ENCODE measurements at places on chromosomes 11 and 22.

- DNase-seq = no peak
These were observed 109.4 kb upstream of the OR4B1 start for GRCh38 chr11:48107188-48107704.

GRCh38 chr11:30758012-30758411 lies 171.9 kb upstream of the MPPED2 start:
- no peak for DNase-seq

GRCh38 chr11:122422682-122423081 lies 232.8 kb upstream of the UBASH3B start:
- no peak for DNase-seq

DNA sequence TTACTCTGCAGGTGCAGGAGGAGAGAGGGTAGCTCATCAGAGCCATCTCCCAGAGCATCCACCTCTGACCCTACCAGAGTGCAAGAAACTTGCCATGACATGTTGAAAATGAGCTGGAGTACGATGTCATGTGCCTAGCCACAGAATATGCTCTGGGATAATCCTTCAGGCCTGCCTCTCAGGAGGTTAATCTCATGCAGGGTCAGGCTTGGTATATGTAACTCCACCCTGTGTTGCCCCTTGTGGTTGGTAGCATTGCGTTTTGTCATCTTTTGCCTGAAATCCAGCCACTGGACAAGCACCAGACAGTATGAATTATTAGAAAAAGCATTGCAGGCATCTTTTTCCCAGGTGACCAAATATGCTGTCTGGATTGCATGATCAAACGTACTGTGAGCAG lies 36.2 kb downstream of the CNTF start:
- no peak for DNase-seq

GRCh38 chr11:67006029-67006884 lies 16.7 kb upstream of the SYT12 start:
- peak; percentile 61 for DNase-seq

DNA sequence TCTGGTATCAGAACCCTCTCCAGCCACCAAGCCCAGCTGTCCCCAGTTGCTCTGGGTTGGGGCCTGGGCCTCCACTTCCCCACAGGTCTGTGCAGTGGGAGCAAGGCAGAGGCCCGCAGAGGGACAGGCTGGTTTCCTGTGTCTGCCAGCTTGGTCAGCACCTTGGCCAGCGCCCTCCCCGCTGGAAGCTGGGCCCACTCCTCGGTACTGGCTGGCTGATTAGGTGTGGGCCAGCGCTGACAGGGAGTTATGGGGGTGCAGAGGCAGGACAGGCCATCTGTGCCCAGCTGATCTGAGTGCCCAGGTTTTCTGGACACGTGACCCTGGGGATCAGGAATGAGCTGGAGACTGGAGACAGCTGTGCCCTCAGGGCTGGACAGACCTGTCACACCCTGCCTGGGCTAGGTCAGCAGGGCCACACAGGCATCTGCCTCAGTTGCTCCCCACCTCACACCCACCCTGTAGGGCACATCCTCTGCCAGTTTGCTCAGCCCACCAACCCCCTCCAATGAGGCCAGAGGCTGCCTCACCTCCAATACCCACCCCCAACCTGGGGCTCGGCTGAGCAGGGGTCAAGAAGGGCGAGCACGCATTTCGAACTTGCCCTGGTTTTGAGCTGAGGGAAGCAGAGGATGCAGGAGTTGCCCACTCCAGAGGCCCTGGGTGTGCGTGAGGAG lies 175.3 kb downstream of the IGLL1 start:
- DNase-seq = no peak

DNA sequence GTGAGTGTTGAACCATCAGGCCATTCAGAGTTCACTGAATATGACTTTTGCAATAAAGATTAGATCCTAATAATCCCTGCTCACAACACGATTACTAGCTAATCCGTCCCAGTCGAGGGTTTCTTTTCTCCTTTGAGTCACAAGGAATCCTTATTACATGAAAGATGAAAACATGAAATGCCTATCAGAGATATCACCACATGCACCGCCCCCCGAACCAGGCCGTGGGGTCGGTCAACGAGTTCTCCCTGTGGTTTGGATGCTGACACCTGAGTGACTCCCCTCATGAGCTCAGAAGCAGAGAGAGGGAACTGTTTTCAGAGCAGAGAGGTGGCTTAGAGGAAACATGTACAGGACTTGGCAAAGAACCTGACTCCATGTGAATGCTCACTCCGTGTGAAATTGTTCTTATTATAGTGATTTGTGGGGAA lies 263.3 kb downstream of the ETS1 start:
- DNase-seq = no peak

GRCh38 chr11:128574576-128575011 lies 12.8 kb downstream of the ETS1 start:
- no peak for DNase-seq

GRCh38 chr11:75592715-75593114 lies 30.7 kb downstream of the SERPINH1 start:
- DNase-seq = no peak

- no peak for DNase-seq
These were observed 10.6 kb downstream of the PLEKHB1 start for GRCh38 chr11:73656985-73657384.
